ENCODE measurements at places on chromosomes 16 and 17.

DNA sequence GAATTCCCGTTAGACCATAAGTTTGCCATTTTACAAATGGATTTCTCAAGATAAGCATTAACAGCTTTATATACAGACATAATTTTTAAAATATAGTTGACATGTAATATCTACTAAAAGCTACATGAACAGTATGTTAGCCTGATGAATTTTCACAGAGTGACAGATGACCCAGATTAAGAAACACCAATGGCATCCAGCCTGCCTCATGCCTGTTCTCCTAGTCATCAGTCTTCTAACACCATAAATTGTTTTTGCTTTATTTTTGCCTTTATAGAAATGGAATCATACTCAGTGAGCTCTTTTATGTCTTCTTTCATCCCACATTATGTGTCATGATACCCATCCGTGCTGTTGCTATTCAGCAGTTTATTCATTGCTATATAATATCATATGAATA is 80.0 kb downstream of the ATF7IP2 start:
- H3K4me3 ChIP-seq = no peak overlapping the region
- peaks cover 10% of the 10 kb centered on the region for H3K36me3 ChIP-seq
- H3K27me3 ChIP-seq = no peaks in the 10 kb centered on the region
- H3K4me1 ChIP-seq = no peaks in the 10 kb centered on the region
- no peak for DNase-seq

- H3K36me3 ChIP-seq = no peaks in the 10 kb centered on the region
- H3K4me3 ChIP-seq = no peak overlapping the region
- no peaks in the 10 kb centered on the region for H3K27me3 ChIP-seq
- peaks cover 18% of the 10 kb centered on the region for H3K4me1 ChIP-seq
- DNase-seq = no peak
- H3K27ac ChIP-seq = no peak overlapping the region
Measured at GRCh38 chr17:4514206-4514605, 15.5 kb downstream of the SPNS2 start.

DNA sequence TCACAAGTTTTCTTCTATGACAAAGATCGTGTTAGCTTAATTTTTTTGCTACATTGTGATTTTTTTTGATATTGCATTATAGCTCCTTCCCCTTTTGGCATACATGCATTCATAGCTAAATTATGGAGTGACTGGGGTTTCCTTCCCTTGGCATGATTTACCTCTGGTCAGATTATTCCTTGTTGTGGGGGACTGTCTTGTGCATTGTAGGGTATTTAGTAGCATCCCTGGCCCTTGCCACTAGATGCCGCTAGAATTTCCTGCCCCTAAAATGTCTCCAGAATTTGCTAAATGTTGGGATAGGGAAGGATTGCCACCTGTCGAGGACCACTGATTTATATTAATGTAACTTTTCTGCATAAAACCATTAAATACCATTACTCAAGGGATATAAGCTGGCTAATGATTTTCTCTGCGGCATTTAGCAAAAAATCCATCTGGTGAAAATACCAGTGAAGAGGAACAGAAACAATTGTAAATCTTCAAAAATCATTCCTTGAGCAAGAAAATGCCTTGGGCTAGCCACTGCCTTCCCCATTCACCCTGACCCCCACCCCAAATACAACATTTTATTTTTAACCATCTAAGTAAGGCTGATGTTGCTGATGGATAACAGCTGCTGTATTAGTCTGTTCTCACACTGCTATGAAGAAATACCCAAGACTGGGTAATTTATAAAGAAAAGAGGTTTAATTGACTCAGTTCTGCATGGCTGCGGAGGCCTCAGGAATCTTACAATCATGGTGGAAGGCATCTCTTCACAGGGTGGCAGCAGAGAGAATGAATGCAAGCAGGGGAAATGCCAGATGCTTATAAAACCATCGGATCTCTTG is 195.2 kb downstream of the MAP2K6 start:
- DNase-seq = no peak
- H3K4me3 ChIP-seq = no peak overlapping the region
- H3K4me1 ChIP-seq = no peaks in the 10 kb centered on the region
- peaks cover 18% of the 10 kb centered on the region for H3K27me3 ChIP-seq

DNA sequence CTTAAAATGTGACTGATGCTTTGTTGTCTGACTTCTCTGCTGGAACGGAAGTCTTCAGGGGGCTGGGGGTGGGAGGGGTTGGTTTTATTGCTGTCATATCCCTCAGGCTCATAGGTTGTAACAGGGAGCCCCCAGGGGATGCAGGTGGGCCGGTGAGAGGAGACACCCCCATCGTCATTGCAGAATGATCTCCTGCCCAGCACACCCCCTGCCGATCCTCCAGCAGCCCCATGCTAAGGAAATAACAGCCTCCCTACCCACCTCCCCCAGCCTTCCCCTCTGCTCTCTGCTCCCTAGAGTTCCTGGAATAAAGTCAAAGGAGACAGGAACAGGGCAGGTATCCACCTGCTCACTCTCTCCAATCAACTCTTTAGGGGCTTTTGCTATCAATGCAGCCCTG is 270.1 kb upstream of the TNRC6C start:
- peaks cover 13% of the 10 kb centered on the region for H3K4me1 ChIP-seq
- no peak overlapping the region for H3K4me3 ChIP-seq
- peaks cover 46% of the 10 kb centered on the region for H3K27me3 ChIP-seq
- no peaks in the 10 kb centered on the region for H3K36me3 ChIP-seq
- DNase-seq = no peak

- H3K4me1 ChIP-seq = peaks cover 13% of the 10 kb centered on the region
- peaks cover 7% of the 10 kb centered on the region for H3K36me3 ChIP-seq
- no peak overlapping the region for H3K4me3 ChIP-seq
Measured at GRCh38 chr17:30720013-30720471, 104.5 kb downstream of the CRLF3 start.

- H3K27ac ChIP-seq = no peak overlapping the region
- no peak overlapping the region for H3K4me3 ChIP-seq
- no peaks in the 10 kb centered on the region for H3K36me3 ChIP-seq
- H3K4me1 ChIP-seq = no peaks in the 10 kb centered on the region
- H3K27me3 ChIP-seq = peaks cover 59% of the 10 kb centered on the region
Measured at GRCh38 chr16:80277182-80277581, 263.6 kb upstream of the DYNLRB2 start.

GRCh38 chr16:63223851-63224250 is 1187.6 kb upstream of the CDH8 start:
- H3K27me3 ChIP-seq = no peaks in the 10 kb centered on the region
- no peak for DNase-seq
- no peak overlapping the region for H3K27ac ChIP-seq
- H3K36me3 ChIP-seq = no peaks in the 10 kb centered on the region
- no peak overlapping the region for H3K4me3 ChIP-seq

DNA sequence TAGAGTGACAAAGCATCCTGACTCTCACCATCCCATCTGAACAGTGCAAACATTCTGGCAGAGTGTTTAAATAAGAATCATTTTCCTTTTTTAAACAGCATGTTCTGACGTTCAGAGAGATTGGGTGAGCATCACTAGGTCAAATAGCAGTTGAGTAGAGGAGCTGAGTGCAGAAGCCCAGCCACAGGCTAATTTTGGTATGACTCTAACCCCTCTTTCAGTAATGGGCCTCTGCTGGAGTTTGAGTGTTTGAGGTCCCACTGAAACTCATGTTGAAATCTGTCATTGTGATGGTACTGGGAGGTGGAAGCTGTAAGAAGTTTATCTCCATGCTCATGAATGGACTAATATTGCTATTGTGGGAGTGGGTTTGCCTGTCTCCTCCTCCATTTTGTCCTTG is 194.4 kb downstream of the SALL1 start:
- no peak overlapping the region for H3K27ac ChIP-seq
- peaks cover 48% of the 10 kb centered on the region for H3K27me3 ChIP-seq

GRCh38 chr16:56116577-56116964 is 74.7 kb upstream of the GNAO1 start:
- H3K27me3 ChIP-seq = no peaks in the 10 kb centered on the region
- no peak for DNase-seq
- H3K4me3 ChIP-seq = no peak overlapping the region
- no peaks in the 10 kb centered on the region for H3K4me1 ChIP-seq
- no peak overlapping the region for H3K27ac ChIP-seq

DNA sequence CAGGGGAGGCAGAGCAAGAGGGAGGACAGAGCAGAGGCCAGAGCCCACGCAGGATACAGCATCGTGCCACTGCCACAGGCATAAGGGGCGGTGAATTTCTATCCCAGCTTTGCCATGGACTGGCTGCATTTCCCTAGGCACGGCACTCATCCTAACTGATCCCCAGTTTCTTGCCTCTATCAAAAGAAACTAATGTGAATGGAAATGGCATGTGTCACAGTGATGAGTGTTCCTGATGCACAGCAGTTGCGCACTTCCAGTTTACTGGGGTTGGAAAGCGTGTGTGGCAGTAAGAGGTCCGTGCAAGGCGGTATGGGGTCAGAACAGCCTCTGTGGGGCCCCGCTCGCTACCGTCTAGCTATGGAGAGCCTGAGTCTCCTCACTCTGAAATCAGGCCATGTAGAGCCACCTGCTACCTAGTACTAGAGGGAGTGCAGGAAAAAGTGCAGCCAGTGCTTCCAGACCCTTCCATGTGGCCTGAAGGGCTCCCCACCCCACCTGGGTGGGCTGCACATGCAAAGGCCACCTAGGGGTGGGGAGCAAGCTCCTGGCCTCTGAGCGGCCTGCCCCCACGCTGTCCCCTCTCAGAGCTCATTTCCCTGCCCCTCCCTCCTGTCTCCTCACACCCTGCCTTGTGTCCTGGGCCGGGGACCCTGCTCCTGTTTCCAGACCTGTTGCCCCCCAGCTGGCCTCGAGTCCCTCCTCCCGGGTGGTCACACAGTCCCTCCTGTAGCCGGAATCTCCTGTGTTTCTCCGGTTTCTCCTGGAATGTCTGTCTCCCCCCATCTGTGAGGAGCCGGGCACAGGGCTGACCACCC is 5.0 kb upstream of the KCNJ18 start:
- H3K4me1 ChIP-seq = no peaks in the 10 kb centered on the region
- no peaks in the 10 kb centered on the region for H3K36me3 ChIP-seq
- no peak overlapping the region for H3K4me3 ChIP-seq
- H3K27me3 ChIP-seq = no peaks in the 10 kb centered on the region

DNA sequence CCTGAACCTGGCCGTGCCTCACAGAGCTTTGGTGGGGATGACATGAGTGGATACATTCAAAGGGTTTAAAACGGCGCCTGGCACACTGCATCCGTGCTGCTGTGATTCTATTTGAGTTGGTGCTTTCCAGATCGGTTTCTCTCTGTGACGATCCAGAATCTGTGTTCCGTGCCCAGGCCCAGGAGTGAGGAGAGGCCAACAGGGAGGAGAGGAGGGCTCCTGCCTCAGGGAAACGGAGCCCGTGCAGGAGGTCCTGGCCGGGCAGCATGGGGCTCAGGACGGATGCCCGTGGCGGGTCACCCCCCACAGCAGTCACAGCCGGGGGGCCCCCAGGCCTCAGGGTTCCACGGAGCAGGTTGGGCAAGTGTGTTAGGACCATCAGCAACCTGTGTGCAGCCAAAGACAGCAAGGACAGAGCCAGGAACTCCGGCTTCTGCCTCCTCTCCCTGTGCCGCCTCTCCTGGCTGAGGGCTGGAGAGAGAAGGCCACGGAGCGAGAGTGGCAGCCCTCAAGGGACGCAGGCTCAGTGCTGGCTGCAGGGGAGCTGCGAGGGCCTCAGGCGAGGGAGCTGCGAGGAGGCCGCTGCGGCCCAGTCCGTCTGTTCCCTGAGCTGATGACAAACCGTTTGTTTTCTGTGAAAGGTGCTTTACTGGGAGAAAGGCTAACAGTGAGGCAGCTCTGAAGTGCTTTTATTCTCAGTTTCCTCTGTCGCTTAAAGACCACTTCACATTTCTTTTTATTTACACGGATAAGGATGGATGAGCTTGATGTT is 99.3 kb downstream of the METRNL start:
- H3K27ac ChIP-seq = no peak overlapping the region
- peaks cover 5% of the 10 kb centered on the region for H3K36me3 ChIP-seq
- no peak overlapping the region for H3K4me3 ChIP-seq
- no peaks in the 10 kb centered on the region for H3K27me3 ChIP-seq
- DNase-seq = no peak
- H3K4me1 ChIP-seq = peaks cover 3% of the 10 kb centered on the region

GRCh38 chr17:74514632-74515334 is 16.5 kb downstream of the CD300LB start:
- H3K36me3 ChIP-seq = peaks cover 12% of the 10 kb centered on the region
- DNase-seq = no peak

- H3K27ac ChIP-seq = no peak overlapping the region
- H3K36me3 ChIP-seq = peaks cover 13% of the 10 kb centered on the region
- H3K4me1 ChIP-seq = peaks cover 13% of the 10 kb centered on the region
- H3K4me3 ChIP-seq = no peak overlapping the region
- H3K27me3 ChIP-seq = no peaks in the 10 kb centered on the region
Measured at GRCh38 chr16:30429418-30429677, 482 bp downstream of the DCTPP1 start.

DNA sequence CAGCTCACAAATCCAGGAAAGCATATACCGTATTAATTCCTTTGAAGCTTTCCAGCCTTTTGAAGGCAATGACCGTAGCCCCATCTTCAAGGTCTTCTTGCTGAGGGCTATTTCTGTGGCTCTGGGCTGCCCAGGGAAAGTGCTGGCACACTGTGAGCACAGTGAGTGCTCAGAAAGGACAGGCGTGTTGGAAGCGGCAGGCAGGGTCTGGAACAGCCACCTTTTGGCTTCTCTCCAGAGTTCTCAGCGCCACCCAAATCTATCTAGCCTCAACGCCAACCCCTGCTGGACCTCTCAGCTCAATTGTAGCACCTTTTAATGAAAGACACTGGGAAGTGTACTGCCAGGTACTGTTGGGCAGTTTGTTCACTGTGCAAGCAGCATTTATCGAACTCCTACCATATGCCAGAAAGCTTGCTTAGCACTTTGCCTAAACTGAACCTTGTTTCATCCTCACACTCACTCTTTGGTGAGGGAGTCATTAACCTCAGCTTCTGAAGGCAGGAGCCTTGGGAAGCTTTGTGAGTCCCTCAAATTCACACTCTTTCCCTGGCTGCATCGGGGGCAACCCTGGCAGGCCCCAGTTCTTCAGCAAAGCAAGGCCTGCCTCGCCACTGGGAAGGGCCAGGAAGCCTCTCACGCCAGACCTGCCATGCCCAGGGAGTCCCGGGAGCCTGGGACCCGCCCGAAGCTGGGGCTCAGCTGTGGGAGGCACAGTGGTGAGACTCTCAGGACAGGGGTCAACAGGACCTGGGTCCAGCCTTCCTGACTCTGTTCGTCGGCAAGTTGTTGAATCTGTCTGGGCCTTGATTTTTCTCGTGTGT is 13.5 kb upstream of the CIBAR2 start:
- H3K4me1 ChIP-seq = no peaks in the 10 kb centered on the region
- DNase-seq = no peak
- no peak overlapping the region for H3K4me3 ChIP-seq
- no peaks in the 10 kb centered on the region for H3K27me3 ChIP-seq
- no peak overlapping the region for H3K27ac ChIP-seq

- peaks cover 3% of the 10 kb centered on the region for H3K36me3 ChIP-seq
- no peak overlapping the region for H3K4me3 ChIP-seq
Measured at GRCh38 chr17:83190004-83190385, 110.6 kb downstream of the METRNL start.
